Stimulated activated CD8-positive, alpha-beta memory T cell treated with anti-CD3 and anti-CD28 coated beads, Interleukin-15, amount 100 ng/mL, for 48 hours (primary cell): ENCODE measurements at places on chromosomes 7 and 10.

DNA sequence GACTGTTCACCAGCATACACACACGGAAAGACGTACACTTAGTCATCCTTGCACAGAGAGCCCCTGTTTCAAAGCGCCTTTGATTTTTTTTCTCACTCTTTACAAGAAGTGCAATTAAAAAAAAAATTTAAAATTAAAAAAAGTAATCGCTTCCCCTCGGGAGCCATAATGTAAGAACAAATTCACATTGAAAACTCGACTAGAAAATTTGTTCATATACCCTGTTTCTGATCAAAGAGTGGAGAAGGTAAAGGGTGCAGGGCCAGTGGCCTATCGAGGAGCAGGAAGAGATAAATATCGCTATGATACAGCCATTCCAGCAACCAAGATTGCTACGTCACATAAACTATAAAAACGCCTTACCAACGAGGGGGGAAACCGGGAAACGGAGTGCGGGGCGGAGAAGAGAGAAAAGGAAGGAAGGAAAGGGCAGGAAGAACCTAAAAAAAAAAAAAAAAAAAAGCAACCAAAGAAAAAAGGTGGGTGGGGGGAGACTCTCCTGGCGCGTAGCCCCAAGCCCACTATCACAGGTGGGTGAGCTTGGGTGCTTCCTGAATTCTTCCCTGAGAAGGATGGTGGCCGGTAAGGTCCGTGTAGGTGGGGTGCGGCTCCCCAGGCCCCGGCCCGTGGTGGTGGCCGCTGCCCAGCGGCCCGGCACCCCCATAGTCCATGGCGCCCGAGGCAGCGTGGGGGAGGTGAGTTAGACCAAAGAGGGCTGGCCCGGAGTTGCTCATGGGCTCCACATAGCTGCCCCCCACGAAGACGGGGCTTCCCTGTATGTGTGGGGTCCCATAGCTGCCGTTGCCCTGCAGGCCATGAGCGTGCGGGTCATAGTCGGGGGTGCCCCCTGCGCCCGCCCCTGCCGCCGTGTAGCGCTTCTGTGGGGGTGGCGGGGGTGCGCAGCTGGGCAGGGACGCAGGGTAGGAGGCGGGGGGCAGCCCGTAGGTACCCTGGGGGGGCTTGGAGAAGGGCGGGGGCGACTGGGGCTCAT is 5.2 kb upstream of the HOXA2 start:
- no peak for DNase-seq

DNA sequence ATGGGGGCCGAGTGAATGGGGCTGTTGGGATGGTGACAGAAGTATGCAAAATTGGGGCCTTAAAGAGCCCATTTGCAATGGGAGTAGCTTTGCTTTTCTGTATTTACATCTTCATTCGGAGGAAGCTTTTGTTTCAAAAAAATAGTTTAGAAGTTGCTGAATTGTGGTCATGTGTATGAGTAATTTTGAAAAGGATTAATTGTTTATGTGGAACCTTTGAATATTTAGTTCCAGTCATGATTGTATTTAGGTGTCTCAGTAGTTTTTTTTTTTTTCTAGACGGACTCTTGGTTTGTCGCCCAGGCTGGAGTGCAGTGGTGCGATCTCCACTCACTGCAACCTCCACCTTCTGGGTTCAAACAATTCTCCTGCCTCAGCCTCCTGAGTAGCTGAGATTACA is 37.2 kb downstream of the RBM33 start:
- no peak for DNase-seq

DNA sequence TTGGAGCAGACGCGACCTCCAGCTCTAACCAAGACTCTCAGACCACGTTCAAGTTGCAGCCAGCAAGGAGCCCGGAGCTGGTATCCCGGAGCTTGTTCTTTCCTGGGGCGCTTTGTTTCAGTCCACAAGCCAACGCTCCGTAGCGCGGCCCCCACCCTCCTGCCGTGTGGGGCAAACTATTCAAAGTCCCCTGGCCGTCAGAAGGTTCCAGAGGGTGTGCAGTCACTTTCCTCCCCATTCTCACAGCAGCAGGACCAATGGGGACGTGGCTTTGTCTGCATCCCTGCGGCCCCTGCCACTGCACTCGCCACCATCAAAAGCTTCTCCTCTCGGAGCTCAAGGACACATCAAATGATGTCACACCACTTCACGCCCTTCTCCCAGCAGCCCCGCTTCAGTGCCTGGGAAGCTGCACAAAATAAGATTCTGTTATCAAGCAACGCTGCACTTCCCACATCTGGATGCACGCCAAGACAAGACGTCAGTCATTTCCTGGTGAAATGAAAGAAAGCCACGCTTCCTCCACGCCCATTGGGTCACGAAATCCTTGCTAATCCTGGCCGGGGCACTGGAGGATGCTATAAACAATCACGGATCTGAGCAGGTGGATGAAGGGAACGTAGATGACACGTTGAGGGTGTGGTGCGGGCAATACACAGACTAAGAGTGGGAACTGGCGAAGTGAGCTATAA is 348.2 kb downstream of the PTPRN2 start:
- no peak for DNase-seq

- DNase-seq: no peak
Observed at GRCh38 chr10:133179651-133180050, 19.6 kb downstream of the KNDC1 start.

- no peak for DNase-seq
Observed at GRCh38 chr7:16033233-16033632, 346.8 kb upstream of the MEOX2 start.

DNA sequence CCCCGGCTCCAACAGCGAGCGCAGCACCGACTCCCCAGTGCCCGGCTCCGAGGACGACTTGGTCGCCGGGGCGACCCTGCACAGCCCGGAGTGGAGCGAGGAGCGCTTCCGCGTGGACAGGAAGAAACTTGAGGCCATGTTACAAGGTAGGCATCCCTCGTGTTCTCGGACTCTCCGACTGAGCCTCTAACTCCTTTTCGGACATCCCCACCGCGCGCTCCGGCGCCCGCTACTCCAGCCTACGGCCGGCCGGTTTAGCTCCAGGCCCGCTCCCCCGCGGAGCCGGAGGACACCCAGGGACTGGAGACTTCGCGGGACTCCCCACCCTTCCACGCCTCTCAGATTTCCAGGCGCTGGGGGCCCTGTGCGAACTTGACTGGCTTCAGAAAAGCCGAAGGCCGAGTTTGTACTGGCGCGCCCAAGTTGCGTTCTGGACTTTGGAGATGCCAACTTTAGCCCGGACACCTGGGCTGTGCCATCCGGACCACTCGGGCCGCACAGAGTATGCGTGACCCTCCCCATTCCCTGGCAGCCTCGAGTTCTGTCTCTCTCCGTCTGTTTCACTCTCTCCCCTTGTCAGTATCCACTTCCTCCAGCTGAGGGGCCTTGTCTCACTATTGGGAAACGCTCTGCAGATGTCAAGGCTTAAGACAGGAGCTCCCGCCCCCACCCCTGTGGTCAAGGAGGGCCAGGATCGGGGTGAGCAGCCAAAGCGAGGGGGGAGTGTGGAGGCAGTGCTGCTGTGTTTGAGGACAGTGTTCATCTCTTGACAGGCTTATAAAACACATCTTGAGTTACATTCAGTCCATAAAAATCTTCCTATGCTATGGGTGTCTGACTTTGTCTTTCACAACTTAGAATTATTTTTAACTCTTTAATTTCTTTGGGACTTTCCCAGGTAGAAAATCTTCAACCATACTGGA is 777 bp downstream of the BICC1 start:
- peak; percentile 8 for DNase-seq

DNA sequence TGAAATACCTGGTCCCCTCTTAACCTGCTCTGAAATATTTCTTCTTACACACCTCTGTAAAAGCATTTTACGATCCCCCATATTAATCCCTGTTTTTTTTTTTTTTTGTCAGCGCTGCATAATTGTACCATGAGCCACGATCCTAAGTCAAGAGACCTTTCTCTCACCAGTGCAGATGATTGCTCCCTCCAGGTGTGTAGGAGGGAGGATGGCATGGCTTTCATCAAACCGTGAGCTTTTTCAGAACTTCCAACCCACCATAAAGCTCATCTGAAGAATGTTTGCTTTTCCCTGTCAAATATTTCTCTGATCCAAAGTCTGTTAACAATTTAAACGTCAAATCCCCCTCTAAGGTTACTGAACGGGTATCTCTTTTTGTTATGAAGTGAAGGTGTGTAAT is 28.2 kb upstream of the SEPHS1 start:
- DNase-seq: no peak
